ENCODE measurements at places on chromosomes 13 and 19.

DNA sequence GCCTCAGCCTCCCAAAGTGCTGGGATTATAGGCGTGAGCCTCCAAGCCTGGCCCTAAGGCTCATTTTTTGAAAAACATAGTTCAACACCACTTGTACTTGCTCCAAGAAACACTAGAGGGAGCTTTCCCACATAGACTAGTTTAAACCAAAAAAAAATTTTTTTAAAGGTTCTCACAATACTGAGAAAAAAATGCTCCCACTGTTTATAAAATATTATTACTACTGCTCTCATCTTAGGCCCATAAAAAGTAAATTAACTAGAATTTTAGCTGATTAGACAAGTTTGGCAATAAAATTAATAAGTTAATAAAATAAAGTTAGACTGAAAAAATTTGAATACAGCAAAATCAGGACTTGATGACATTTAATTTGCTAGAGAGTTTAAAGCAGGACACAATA lies 109.5 kb downstream of the TBC1D4 start:
- DNase-seq = peak; percentile 83

DNA sequence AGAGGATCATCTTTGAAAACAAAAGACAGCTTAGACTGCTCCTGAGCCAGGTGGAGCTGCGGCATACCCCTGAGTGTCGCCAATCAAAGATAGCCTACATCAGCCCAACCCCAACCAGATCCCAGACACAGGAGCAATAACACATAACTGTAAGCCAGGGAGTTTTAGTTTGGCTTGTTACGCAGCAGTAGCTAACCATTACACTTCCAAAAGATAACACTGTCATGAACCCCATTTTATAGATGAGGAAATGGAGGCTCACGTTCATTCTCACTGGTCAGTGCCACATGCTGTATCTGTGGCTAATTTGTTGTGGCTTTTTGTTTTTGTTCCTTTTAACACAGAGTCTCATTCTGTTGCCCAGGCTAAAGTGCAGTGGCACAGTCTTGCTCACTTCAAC lies 47.3 kb downstream of the TINCR start:
- DNase-seq = no peak

DNA sequence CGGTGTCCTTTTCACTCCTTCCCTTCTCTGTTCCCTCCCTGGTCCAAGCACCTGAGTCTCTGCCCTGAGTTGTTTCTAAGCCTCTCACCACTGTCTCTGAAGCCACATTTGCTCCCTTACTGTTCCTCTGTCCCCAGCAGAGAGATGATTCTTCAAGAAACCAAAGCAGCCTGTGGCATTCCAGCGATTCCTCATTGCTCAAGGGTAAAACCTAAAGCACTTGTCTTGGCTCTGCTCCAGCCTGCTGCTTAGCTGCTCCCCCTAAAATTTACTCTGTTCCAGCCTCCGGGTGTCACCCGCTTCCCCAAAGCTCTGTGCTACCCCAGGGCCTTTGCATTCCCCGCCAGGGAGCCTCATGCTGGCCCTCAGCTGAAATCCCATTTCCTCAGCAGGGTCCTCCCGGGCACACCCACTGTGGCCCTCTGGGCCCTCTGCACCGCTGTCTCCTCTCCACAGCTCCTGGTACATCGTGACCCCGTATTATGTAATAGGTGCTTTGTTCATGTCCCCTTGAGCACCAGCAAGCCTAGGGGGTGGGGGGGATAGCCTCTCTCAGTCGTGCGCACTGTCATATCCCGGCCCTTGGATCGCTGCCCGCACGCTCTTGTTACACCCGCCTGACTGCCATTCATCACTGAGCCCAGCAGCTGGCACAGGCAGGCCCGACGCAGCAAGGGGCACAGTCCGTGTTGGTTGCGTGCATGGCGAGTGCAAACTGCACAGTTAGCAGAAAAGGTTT lies 15.8 kb downstream of the TECR start:
- no peak for DNase-seq

DNA sequence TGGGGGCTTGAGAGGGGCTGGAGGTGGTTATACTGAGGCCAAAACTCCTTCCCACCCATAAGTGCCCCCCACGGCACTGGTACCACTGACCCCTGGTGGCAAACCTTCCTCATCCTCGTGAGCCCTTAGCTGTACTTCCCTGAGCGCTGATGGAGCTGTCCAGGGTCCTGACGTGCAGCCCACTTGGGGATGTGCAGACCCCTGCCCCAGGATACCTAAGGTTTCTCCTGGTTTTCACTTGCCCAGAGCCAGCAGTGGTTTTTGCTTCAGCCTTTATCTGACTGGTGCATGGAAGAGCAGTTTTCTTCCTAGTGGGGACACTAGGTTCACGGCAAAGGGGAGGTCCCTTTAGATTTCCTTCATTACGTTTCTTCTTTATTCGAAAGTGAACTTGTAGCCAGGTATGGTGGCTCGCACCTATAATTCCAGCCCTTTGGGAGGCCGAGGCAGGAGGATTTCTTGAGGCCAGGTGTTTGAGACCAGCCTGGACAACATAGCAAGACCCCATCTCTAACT lies 28.7 kb upstream of the KCTD15 start:
- no peak for DNase-seq

- no peak for DNase-seq
Measured at GRCh38 chr19:13055213-13056051, 47.2 kb downstream of the LYL1 start.

- DNase-seq = peak; percentile 63
Measured at GRCh38 chr13:26442541-26442940, 114.9 kb upstream of the WASF3 start.

- no peak for DNase-seq
Measured at GRCh38 chr13:105389373-105389772, 1146.1 kb downstream of the EFNB2 start.

GRCh38 chr19:18519962-18520847 lies 1.7 kb downstream of the ELL start:
- peak; percentile 94 for DNase-seq

DNA sequence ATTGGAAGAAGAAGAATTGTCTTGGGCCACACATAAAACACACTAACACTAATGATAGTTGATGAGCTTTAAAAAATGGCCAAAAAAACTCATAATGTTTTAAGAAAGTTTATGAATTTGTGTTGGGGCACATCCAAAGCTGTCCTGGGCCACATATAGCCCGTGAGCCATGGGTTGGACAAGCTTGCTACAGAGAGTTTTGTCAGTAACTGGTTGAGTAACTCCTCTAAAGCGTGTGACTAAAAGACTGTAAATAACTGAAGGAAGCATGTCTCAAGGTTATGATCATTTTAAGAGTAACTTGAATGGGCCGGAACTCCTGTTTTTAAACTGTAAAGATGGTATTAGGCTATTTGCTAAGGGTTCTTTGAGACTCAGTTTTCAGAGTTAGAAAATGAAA lies 118.0 kb downstream of the KL start:
- no peak for DNase-seq

GRCh38 chr13:54934121-54934520 lies 1905.5 kb downstream of the OLFM4 start:
- no peak for DNase-seq

GRCh38 chr19:35352448-35353304 lies 5.0 kb downstream of the FFAR1 start:
- DNase-seq = peak; percentile 89

- peak; percentile 91 for DNase-seq
Measured at GRCh38 chr19:46082728-46083050, 41.8 kb downstream of the IGFL3 start.

All from trophoblast cell (in vitro differentiated cells and primary cell).